Vagina (tissue), 2 donors: ENCODE measurements at places on chromosomes 6 and 20.

- no peak for DNase-seq
These were observed 69.0 kb downstream of the ZHX3 start for GRCh38 chr20:41248368-41249024.

DNA sequence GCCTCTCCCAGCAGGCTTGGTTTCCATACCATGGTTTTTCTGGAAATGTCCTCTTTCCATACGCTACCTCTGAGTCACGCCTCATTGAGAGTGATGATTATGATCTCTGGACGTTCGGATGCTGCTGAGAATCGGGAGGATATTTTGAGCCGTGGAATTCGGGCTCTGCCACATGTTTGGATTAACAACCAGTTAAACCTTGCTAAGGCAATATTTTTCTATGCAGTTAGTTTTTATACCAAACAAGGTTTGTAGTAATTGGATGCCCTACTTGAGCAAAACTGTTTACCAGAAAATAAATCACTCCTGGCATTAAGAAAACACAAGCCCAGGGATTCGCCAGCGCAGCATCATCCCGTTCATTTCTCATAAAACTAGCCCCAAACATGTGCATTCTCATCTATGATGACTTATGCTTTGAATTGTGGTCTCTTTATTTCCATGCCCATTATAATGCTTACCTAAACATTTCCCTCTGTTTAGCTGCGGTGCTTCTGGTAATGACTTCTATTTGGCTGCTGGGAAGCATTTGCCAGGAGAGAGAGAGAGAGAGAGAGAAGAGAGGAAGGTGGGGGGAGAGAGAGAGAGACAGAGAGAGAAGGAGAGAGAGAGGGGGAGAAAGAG, 198.9 kb downstream of the CLIC5 start:
- DNase-seq = no peak

- no peak for DNase-seq
These were observed 42.6 kb upstream of the APCDD1L start for GRCh38 chr20:58557733-58558342.

DNA sequence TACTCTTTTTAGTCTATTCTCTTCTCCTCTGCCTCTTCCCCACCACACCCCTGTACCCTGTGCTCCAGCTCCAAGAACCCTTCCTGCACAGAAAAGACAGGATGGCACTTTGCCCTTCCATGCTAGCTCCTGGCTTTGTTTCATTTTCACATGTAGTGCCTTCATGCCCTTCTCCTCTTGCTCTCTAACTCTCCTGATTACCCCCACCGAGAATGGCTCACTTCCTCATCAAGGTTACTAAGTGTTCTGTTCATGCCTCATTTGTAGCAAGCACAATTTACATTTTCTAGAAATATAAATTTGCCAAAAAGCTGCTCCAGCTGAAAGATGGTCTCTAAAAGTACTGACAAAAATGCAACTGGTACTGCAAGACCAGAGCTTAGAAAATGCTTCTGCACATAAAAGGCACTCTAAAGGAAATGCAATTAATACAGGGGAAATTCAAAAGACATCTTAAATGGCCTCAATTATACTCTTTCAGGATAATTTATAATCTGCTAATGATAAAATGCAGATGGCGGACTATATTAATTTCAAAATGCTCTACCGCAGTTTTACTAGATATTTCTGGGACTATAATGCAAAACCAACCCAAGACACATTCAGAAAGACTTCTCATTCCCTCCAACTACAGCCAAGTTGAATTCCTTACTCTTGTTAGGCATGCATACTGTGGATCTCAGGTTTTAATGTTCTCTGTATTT, 570.2 kb downstream of the PRKN start:
- no peak for DNase-seq

GRCh38 chr6:69398729-69399128, 398.1 kb downstream of the LMBRD1 start:
- no peak for DNase-seq

- DNase-seq = no peak
These were observed 1.5 kb downstream of the EBF4 start for GRCh38 chr20:2694008-2694471.

- DNase-seq = no peak
These were observed 127.4 kb upstream of the FAM83B start for GRCh38 chr6:54719131-54719530.
